Activated CD8-positive, alpha-beta memory T cell treated with anti-CD3 and anti-CD28 coated beads for 48 hours (primary cell): ENCODE measurements at places on chromosomes 6 and 20.

- DNase-seq = no peak
Observed at GRCh38 chr6:113843500-113844073, 13.6 kb upstream of the MARCKS start.

- no peak for DNase-seq
Observed at GRCh38 chr6:139580592-139581484, 206.4 kb upstream of the CITED2 start.

DNA sequence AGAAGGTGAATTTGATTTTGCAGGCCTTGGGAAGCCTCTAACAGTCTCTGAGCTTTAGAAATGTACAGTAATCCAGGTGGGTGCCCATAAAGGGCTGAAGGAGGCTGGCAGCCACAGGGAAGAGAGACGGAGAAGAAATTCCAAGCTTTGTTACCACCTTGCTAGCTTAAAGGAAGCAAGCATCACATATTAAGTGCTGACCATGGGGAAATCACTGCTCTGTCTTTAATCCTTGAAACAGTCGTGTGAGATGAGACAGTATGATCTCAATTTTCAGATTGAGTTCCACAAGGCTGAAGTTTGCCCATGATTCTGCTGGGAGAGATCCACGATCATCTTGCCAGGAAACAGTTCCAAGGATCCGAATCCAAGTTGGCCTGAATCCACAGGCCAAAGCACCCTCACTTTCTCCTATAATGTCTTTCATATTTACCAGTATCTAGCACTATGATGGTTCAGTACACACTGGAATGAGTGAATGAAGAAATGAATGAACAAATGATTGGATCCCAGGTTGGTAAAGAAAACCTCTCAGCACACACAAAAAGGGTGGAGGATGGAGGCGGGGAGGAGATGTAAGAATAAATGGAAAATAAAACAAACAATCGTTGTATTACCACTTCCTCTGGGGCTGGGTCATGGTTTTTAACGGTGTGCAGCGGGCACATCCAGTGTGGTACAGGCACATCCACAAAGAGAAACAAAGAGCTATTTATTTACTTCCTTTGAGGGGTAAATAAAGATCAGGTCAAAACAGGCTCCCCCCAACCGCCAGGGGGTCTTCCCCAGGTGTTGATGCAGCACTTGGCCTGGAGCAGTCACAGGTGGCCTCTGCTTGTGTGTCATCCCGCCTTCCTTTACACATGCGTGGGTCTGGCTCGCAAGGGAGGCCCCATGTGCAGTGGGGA lies 28.2 kb upstream of the TAF8 start:
- DNase-seq = no peak

DNA sequence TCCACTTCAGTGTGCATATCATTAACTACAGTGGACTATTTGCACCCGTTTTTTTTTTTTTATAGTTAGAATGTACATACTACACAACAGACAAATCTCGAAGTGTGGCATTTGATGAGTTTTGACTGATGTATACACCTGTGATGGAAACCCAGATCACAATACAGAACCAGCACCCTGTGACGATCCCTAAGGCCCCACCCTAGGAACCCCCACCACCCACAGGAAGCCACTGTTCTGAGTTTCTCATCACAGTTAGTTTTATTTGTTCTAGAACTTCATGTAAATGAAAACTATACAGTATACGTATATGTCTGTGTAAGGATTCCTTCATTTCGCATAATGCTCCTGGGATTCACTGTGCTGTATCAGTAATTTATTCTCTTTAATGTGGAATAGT lies 102.8 kb downstream of the IRF4 start:
- DNase-seq = no peak

- no peak for DNase-seq
Observed at GRCh38 chr6:114690625-114691024, 347.8 kb upstream of the HS3ST5 start.

- no peak for DNase-seq
Observed at GRCh38 chr6:11200356-11200755, 32.1 kb downstream of the NEDD9 start.

GRCh38 chr6:158625881-158626305 lies 18.6 kb downstream of the DYNLT1 start:
- no peak for DNase-seq

GRCh38 chr6:25192590-25193459 lies 86.3 kb upstream of the CARMIL1 start:
- DNase-seq = no peak

GRCh38 chr6:53528107-53528506 lies 16.8 kb downstream of the GCLC start:
- DNase-seq = no peak
